ENCODE measurements at places on chromosomes 1 and 21.

GRCh38 chr1:68218490-68218889 is 13.8 kb downstream of the WLS start:
- no peak for DNase-seq

DNA sequence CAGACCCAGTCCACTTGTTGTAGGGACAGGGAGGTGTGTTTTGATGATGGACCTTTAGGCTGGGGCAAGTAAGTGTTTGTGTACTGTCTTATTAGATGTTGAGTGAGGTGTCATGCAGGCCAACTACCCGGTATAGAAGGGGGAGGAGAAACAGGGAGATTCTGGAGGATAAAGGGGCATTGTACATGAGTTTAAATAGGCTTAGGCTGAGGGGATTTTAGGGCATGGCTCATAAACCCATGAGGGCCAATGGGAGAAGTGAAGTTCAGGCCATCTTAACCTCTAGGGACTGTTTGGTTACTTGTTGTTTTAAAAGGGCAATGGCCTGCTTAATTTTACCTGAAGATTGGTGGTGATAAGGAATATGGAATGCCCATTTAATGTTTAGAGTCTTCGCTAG is 38.2 kb upstream of the PLA2G5 start:
- no peak for DNase-seq

DNA sequence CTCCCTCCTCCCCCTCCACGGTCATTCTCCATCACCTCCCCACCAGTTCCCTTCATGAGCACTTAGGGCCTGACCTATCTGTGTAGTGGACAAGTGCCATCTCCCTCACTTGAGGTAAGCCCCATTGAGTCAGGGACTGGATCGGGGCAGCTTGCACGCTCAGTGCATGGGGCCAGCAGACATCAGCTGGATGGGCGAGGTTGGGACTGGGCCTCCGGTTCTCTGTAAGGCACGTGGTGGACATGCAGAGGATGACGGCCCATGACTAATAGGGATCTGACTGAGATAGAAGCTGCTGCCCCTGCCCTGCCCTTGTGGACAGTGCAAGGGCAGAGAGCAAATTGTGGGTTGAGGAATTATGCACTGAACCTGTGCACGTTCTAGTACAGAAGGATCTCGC is 120.4 kb upstream of the C1orf174 start:
- no peak for DNase-seq

GRCh38 chr1:87176087-87176486 is 152.6 kb upstream of the LMO4 start:
- no peak for DNase-seq

DNA sequence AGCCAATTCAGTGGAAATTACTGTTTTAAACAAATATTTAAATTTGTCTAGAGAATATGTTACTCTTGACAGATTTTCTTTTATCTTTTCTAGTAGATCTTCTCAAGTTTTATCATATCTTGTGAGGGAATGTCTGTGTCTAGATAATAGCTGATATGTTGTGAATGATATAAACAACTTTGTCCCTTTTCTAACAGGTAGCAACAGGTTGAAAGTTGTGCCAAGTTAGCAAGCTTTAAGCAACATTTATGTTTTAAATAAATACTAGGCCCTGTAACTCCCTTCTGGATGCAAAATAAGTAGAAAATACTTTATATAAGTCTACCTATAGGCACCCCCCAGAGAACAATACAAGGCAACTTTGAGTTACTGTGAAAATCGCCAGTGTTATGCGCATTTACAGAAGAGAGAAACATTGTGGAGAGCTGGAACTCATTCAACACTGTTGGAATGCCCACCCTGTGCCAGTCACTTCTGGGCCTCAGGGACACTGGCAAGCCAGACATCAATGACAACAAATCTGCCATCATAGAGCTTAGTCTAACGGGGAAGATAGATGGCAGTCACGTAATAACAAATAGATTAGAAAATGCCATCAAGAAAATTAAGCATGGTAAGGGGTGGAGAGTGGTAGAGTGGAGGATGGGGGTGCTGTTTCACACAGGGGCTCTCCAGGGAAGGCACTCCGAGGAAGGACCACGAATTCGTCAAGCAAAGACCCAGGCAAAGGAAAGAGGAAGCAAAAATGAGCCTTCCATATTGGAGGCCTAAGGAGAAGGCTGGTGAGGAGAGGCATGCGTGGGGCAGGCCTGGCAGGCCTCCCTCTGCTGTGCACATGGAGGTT is 4.4 kb downstream of the MAP3K21 start:
- no peak for DNase-seq

DNA sequence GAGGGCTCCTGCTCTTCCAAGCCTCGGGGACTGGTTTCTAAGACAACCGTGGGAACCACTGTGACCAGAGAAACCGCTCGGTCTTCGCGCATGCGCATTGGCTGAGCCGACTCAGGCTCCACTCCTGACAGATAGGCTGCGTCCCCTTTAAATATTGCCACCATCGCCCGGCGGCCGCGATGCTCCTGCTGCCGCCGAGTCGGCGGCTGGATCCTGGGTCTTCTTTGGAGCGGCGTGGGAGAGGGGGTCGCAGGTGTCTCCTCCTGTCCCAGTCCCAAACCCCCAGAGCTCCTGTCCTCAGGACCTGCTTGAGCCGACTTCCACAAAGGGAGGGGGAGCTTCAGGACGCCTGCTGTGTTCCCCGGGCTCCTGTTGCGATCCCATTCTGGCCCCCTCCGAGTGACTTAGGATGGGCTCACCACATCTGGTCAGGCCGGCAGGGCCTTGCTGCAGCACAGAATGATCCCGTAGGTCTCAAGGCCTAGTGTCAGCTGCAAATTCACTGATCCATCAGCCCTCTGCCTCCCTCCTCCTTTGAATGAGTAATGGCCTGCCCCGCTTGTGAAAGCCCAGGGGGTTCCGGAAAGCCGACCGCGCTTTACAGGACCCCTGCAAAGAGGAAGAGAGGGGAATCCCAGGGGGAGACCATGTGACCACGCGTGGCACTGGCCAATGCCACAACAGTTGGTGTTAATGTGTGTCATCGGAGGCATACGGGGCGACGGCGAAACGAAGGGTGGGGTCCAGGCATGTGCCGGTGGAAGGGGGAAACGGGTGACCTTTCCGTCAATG is 683.2 kb upstream of the TPTE start:
- no peak for DNase-seq

GRCh38 chr1:21861602-21862429 is 49.8 kb downstream of the LDLRAD2 start:
- no peak for DNase-seq

Measured in NCI-H1092 (cell line).